ENCODE measurements at places on chromosomes 6 and 20. TPM values are rescaled to one million over a fixed set of nuclear protein-coding genes. Genes with fewer than 3 reads are reported as not detected.

- H3K27ac ChIP-seq: no peak overlapping the region
- no peaks in the 10 kb centered on the region for H3K36me3 ChIP-seq
- H3K4me3 ChIP-seq: no peak overlapping the region
- no peaks in the 10 kb centered on the region for H3K4me1 ChIP-seq
These were observed 27.2 kb upstream of the GPR63 start for GRCh38 chr6:96864216-96865054.

- H3K27me3 ChIP-seq: peaks cover 3% of the 10 kb centered on the region
- DNase-seq: no peak
- H3K4me3 ChIP-seq: no peak overlapping the region
- no peak overlapping the region for H3K27ac ChIP-seq
- peaks cover 3% of the 10 kb centered on the region for H3K4me1 ChIP-seq
These were observed 280.4 kb downstream of the FOXC1 start for GRCh38 chr6:1890071-1890470.

GRCh38 chr6:79557673-79558467 lies 20.6 kb upstream of the LCA5 start:
- H3K36me3 ChIP-seq: no peaks in the 10 kb centered on the region
- no peak overlapping the region for H3K4me3 ChIP-seq
- H3K27me3 ChIP-seq: no peaks in the 10 kb centered on the region
- no peak for DNase-seq

DNA sequence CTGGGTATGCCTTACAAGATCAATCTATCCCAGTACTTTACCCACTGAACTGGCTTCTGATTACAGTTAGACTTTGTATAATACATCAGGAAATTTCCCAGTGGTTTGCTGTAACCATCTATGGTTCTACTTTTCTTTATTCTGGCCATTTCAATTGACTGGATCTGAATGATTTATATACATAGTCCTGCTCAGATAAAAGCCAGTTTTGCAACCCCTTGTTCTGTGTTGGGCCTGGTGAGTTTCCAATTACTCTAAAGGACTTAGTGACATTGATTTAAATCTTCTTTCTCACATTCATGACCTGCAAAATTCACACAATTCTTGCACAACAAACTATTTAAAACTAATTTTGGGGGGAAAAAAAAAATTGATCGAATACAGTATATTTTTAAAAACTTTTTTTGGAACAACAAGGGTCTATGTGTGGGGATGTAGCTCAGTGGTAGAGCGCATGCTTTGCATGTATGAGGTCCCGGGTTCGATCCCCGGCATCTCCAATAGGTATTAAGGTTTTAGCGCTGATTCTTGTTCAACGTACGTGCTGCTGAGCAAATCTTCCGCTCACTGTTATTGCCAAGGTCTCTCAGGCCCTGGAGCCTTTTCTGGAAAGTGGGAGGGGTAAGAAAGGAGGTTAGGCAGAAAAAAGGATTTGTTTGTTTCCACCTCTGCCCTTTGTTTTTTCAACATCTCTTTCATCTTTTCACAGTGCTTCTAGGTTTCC lies 117.5 kb downstream of the GPX5 start:
- H3K4me1 ChIP-seq: no peaks in the 10 kb centered on the region
- no peak overlapping the region for H3K27ac ChIP-seq
- no peak overlapping the region for H3K4me3 ChIP-seq
- DNase-seq: no peak

Gene DDX43
- total RNA-seq: 0.59 TPM

DNA sequence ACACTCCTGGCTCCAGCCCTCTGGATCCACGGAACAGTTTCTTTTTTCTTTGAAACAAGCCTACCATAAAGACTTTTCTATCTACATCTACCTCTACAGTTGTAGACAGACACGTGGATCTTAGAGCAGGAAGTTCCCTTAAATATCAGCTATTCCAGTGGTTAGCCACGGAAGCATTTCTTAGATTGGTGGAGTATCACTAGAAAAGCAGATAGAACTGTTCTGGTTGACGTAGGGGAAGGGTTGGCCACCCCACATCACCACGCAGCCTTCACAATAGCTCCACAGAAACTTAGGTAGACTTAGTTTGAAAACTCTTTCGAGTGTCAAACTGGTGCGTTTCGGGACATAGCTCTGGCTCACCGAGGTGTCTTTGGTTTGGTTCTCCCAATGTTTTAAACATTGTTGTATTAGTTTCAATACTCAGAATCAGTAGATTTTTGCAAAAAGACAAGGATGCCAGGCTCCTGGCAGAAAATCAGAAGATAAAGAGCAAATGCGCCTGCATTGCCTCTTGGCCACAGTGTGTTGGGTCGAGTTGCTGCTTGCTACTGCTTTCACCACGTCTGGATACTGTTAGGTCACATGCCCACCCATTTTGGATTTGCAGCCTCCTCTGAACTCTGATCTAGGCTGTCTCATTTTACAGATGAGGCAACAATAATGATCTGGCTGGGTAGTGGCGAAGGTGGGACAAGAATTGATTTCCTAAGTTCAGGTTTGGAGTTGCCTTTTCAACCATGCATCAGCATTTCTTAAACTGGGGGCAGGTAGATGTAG lies 71.5 kb upstream of the DTNBP1 start:
- no peaks in the 10 kb centered on the region for H3K36me3 ChIP-seq
- H3K4me3 ChIP-seq: no peak overlapping the region
- no peak for DNase-seq
- no peaks in the 10 kb centered on the region for H3K27me3 ChIP-seq

GRCh38 chr6:43759136-43759906 lies 10.7 kb upstream of the VEGFA start:
- no peak overlapping the region for H3K27ac ChIP-seq
- H3K27me3 ChIP-seq: peaks cover 2% of the 10 kb centered on the region
- H3K4me1 ChIP-seq: no peaks in the 10 kb centered on the region

Gene IFNGR1
- 136 TPM for total RNA-seq

Gene ADGRF1
- total RNA-seq: not detected

Gene EPPIN
- 0.10 TPM for total RNA-seq

Gene PRSS35
- total RNA-seq: 79.0 TPM

GRCh38 chr20:23228912-23229311 lies 121.7 kb upstream of the NXT1 start:
- H3K4me3 ChIP-seq: no peak overlapping the region
- H3K4me1 ChIP-seq: peaks cover 9% of the 10 kb centered on the region
- no peaks in the 10 kb centered on the region for H3K36me3 ChIP-seq
- H3K27me3 ChIP-seq: no peaks in the 10 kb centered on the region
- DNase-seq: no peak

Gene PPP1R3G
- 2.2 TPM for total RNA-seq

- H3K4me3 ChIP-seq: no peak overlapping the region
- no peak for DNase-seq
- H3K36me3 ChIP-seq: no peaks in the 10 kb centered on the region
- H3K4me1 ChIP-seq: no peaks in the 10 kb centered on the region
These were observed 196.3 kb downstream of the FUT9 start for GRCh38 chr6:96212066-96212465.

Gene VIP
- total RNA-seq: 0.66 TPM

DNA sequence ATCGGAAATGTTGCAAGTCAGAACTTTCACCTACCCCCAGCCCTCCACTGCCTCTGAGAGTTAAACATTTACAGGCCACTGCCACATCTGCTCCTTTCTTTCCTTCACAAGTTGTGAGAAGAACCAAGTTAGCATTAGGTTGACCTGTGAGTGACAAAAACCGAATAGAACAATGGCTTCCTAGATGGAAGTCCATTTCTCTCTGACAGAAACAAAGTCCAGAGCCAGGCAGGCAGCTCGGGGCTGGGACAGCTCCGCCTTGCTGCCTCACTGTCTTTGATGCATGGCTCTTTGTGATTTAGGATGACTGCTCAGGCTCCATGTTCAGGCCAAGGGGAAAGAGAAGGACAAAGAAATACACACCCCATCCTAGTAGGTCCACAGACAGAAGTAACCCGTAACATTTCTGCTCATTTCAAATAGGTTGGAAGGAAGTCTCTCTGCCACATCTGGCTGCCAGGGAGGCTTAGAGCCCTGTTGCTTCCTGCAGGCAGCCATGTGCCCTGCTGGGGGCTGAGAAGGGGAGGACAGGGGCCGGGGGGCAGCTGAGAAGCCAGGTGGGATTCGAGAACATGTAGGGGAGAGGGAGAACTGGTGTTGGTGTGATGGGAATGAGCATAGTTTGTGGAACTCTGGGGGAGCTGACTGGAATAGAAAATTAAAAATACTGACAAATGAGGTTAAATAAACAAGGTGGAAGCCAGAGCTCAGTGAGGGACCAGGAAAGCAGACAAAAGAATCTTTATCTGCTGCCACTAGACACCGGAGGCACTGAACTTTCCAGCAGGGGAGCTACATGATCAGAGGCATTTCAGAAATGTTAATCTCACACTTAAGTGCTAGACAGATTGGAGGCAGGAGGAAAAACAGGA lies 19.5 kb upstream of the IER3 start:
- peaks cover 9% of the 10 kb centered on the region for H3K4me1 ChIP-seq
- DNase-seq: peak; percentile 67
- no peak overlapping the region for H3K4me3 ChIP-seq
- peak overlapping the region; percentile 80 for H3K27ac ChIP-seq
- no peaks in the 10 kb centered on the region for H3K36me3 ChIP-seq
- H3K27me3 ChIP-seq: no peaks in the 10 kb centered on the region

Gene PTCHD4
- 4.2 TPM for total RNA-seq

Gene ANKEF1
- 3.9 TPM for total RNA-seq

Gene GGTLC1
- not detected for total RNA-seq

DNA sequence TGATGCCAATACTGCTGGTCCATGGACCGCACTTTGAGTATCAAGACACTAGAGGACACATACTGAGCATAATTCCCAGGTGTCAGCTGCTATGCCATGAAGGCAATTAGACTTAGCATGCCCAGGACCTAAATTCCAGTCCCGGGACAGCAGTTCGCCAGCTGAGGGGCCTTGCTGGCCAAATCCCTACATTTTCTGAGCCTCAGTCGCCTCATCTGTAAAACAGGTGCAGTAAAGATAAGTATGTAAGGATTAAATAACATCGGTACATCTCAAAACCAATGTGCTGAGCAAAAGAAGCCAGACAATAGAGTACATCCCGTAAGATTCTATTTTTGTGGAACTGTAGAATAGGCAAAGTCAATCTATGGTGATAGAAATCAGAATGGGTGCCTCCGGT lies 1.0 kb downstream of the BFSP1 start:
- H3K27ac ChIP-seq: no peak overlapping the region
- H3K27me3 ChIP-seq: peaks cover 2% of the 10 kb centered on the region
- DNase-seq: no peak
- no peak overlapping the region for H3K4me3 ChIP-seq
- peaks cover 10% of the 10 kb centered on the region for H3K4me1 ChIP-seq

GRCh38 chr6:33719326-33719987 lies 8.0 kb upstream of the UQCC2 start:
- no peaks in the 10 kb centered on the region for H3K36me3 ChIP-seq
- H3K4me1 ChIP-seq: peaks cover 21% of the 10 kb centered on the region
- H3K27ac ChIP-seq: no peak overlapping the region
- H3K27me3 ChIP-seq: no peaks in the 10 kb centered on the region

GRCh38 chr6:52020945-52021570 lies 66.4 kb downstream of the PKHD1 start:
- no peaks in the 10 kb centered on the region for H3K36me3 ChIP-seq
- DNase-seq: peak; percentile 65

DNA sequence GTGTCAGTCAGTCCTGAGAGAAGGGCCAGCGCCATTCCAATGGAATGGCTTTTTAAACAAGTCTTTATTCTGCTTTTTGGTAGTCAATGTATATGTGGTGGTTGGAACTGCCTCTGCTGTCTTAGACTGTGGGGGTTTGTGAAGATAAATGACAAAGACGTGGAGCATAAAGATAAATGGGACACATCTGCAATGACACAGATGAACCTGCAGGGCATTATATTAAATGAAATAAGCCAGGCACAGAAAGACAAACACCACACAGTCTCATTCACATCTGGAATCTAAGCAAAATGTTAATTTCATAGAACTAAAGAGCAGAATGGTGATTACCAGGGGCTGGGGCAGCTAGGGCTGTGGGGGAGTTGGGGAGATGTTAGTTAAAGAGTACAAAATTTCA lies 912.8 kb upstream of the MAN1A1 start:
- no peaks in the 10 kb centered on the region for H3K36me3 ChIP-seq
- no peak for DNase-seq
- H3K4me1 ChIP-seq: no peaks in the 10 kb centered on the region
- H3K4me3 ChIP-seq: no peak overlapping the region
- H3K27ac ChIP-seq: no peak overlapping the region

Gene ADGRF5
- total RNA-seq: 15.5 TPM

DNA sequence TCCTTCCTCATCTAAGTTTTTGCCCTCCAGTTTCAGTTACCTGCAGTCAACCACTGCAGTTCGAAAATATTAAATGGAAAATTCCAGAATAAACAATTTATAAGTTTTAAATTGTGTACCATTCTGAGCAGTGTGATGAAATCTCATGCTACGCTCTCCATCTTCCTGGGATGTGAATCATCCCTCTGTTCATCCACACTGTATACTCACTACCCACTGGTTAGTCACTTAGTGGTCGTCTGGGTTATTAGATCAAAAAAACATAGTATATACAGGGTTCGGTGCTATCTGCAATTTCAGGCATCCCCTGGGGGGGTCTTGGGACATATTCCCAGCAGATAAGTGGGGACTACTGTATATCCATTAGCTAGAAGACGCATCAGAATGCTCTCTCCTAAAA lies 151.9 kb upstream of the SLC22A16 start:
- H3K27me3 ChIP-seq: no peaks in the 10 kb centered on the region
- H3K36me3 ChIP-seq: no peaks in the 10 kb centered on the region
- no peak for DNase-seq
- H3K4me1 ChIP-seq: no peaks in the 10 kb centered on the region
- no peak overlapping the region for H3K4me3 ChIP-seq

DNA sequence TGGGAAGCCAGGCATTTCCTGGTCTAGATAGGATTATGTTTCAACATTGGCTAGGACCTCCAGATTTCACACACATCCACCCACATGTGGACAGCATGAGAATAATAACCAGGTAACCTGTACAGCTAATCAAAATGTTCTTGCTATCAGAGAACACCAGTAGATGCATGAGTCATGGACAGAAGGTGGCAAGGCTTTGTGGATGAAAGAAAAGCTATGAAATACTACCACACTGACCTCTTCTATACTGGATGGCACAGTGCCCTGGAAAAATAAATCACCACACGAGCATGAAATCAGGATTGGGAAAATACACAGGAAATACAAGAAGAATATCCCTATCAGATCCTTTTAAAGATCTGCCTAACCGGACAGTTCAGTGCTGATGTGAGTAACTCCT lies 113.0 kb downstream of the GMDS start:
- no peak for DNase-seq
- H3K4me1 ChIP-seq: no peaks in the 10 kb centered on the region
- H3K4me3 ChIP-seq: no peak overlapping the region
- H3K27me3 ChIP-seq: no peaks in the 10 kb centered on the region
- no peaks in the 10 kb centered on the region for H3K36me3 ChIP-seq

DNA sequence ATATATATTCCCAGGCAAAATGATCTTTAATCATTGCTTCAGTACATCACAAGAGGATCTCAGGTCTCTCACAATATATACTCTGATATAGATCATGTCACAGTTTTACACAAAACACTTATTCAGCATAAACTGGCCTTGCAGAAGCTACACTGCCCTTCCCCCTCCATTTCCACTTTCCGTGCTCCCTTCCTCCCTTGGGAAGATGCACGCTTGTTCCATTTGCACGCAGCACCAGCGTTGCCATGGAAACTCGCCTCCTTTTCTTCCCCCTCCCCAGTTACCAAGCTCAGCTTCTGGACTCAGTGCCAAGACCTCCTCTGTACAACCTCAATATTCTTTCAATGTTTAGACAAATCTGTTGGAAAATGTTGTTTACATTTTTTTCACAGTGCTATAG lies 154.6 kb downstream of the RFPL4B start:
- H3K27ac ChIP-seq: peak overlapping the region; percentile 85
- H3K36me3 ChIP-seq: no peaks in the 10 kb centered on the region
- peak; percentile 99 for DNase-seq
- H3K4me3 ChIP-seq: no peak overlapping the region

GRCh38 chr20:13322621-13323020 lies 101.5 kb downstream of the ISM1 start:
- H3K36me3 ChIP-seq: no peaks in the 10 kb centered on the region
- H3K4me3 ChIP-seq: no peak overlapping the region
- no peak for DNase-seq
- H3K27me3 ChIP-seq: no peaks in the 10 kb centered on the region

Measured in spinal cord (tissue), 10 donors.